ENCODE measurements at places on chromosomes 1 and 21.

DNA sequence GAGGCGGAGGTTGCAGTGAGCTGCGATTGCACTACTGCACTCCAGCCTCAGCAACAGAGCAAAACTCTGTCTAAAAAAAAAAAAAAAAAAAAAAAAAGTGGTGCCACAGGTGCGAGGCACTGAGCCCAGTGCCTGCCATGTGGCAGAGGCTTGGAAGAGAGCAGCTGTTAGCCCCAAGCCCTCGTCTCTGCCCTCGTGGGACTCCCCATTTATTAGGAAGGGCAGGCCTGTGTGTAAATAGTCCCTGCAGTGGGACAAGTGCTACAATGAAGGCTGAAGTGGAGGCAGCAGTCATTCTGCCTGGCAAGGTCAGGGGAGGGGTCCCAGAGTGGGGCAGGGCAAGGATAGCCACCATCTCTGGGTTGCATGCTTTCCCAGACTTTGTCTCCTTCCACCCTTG lies 6.5 kb downstream of the RPS6KA1 start:
- DNase-seq, result no peak

- no peak for DNase-seq
These were observed 42.5 kb upstream of the C1orf174 start for GRCh38 chr1:3942416-3943122.

DNA sequence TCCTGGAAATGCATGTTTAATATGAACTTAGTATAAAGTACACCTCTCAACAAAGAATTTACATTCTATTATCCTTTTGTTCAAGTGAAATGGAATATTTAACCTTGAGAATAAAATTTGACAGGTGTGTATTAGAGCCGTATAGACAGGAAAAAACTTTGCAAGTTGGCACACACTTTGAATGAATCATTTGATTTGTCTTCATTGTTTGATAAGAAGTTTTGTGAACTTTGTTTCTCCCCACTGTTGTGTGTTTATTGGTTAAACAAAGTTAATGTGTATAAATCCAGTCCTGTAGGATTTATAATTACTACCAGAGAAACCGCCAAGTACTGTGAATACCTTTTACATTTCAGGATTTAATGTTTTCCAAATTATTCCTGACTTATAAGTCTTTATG lies 2.0 kb downstream of the SYDE2 start:
- DNase-seq, result no peak

DNA sequence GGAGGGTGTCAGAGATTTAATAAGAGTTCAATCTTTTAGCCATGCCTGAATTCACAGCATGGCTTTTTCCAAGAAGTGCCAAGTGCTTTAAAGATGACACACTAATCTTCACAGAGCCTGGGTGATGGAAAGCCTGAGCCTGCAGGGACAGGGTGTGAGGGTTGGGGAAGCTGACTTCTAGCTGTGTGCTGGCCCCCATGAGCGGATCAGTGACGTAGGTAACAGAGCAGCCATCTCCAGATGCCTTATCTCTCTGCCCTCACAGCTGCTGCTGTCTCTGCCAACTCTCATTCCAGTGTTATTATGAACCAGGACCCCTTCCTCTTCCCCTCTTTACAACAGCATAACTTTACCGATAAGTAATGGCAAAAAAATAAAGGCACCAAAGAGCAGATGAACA lies 30.6 kb downstream of the FAM78B start:
- no peak for DNase-seq

GRCh38 chr1:106360252-106360651 lies 696.2 kb upstream of the PRMT6 start:
- no peak for DNase-seq

DNA sequence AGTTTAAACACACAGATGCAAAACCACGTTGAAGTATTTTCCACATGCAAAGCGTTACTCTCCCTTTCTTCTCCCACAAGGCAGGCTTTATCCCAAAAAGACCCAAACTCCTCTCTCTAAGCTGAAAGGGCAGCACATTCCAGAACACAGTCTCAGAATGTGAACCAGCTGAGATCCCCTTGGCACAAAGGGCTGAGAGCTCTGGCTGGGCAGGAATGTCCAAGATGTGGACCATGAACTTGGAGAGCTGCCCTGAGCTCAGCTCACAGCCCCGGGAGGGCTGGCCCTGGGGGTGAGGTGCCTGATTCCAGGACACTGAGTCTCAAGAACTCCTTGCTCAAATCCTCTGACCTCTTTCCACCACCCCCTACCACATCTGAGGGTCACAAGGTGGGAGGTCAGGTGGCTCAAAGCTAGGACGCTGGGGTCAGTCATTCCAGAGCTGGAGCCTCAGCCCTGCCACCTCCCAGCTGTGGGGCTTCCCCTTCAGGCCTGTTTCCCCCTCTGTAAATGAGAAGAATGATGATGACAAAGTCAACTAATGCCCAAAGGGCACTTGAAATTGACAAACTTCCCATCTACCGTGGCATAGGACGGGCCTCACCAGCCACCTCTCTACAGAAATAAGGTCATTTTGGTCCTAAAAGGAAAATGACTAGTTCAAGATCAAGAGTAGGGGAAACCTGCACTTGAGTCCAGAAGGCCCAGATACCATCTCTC lies 11.5 kb downstream of the ALDH4A1 start:
- no peak for DNase-seq

DNA sequence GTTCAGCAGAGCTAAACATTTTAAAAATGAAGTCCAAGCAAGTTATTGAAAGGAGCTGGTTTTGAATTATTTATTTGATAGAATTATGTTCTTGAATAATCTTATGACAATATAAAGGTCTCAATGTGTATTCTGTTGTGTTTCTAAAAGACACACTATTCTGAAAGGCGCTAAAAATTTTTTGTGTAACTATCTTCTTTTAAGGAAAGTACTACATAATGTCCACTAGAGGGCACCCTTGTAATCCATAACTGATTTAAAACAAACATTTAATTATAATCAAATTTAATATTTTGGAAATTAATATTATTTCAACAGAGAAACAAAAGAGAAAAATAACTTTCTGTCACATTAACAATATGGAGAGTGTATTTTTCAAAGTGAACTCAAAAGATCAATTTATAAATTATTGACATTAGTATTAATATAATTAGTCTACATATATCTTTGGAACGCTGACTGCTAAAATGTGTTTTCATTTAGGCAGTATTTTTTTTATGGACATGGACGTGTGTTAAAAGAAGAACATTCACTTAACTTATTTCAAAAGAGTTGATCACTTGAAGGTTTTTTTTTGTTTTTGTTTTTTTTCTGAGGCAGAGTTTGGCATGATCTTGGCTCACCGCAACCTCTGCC lies 248.4 kb downstream of the DENND1B start:
- DNase-seq, result peak; percentile 58

- no peak for DNase-seq
These were observed 29.7 kb downstream of the SSBP3 start for GRCh38 chr1:54376430-54377039.

DNA sequence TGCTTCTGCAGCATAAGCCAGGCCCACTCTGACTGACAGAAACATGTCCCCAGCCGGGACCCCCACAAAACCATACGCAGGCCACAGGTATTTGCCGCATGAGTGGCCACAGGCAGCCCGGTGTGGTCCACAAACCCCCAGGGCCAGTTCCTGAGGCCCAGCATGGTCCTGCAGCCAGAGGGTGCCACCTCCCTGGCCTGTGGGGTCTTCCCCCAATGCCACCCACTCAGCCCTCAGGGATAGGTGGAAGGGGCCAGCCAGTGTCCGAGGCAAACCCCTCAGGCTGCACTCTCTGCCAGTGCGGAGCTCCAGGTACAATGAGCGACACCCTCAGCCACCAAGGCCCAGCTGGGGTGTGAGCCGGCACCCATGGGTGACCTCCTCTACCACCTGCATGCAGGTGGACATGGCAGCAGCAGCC lies 43.5 kb downstream of the UBE2G2 start:
- no peak for DNase-seq

- no peak for DNase-seq
These were observed 8.8 kb upstream of the FNDC7 start for GRCh38 chr1:108703939-108704338.

DNA sequence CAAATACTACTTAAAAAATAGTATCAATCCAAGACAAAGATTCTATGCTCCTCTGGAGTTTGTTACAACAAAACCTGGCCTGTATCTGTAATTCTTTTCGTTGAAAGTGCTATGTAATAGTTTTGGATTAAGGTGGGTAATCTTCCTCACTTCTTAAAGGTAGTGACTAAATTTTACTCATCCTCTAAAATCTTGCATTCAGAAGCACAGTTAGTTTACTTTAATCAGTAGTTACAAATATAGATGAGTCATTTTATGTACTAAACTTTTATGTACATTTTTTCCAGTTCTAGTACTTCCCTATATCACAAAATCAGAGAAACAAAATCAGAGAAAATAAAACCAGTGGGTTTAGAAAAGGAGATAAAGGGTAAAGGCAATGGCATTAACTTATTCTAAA lies 51.3 kb downstream of the ZNHIT6 start:
- DNase-seq, result no peak

GRCh38 chr1:209511169-209511568 lies 72.3 kb upstream of the CAMK1G start:
- DNase-seq, result no peak
